ENCODE measurements at places on chromosomes 11 and 22.
A peak's percentile ranks its signal among the peaks of the same experiment; 100 is the strongest.

DNA sequence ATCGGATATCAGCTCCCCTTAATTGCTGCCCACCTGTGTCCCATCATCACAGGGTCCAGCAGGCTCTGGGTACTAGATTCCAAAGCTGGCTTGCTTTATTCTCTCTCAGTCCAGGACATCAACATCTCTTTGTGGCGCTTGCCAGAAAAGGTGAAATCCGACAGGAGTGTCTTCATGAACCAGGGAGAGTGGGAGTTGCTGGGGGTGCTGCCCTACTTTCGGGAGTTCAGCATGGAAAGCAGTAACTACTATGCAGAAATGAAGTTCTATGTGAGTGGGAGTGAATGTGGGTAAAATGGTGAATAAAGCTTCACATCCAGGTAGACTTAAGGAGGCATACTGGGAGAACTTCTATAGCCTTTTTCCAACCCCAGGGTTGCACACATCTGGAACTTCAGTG lies 11.0 kb downstream of the HTR3A start:
- no peak for DNase-seq

- no peak for DNase-seq
These were observed 24.8 kb downstream of the KDM4D start for GRCh38 chr11:94998285-94998684.

DNA sequence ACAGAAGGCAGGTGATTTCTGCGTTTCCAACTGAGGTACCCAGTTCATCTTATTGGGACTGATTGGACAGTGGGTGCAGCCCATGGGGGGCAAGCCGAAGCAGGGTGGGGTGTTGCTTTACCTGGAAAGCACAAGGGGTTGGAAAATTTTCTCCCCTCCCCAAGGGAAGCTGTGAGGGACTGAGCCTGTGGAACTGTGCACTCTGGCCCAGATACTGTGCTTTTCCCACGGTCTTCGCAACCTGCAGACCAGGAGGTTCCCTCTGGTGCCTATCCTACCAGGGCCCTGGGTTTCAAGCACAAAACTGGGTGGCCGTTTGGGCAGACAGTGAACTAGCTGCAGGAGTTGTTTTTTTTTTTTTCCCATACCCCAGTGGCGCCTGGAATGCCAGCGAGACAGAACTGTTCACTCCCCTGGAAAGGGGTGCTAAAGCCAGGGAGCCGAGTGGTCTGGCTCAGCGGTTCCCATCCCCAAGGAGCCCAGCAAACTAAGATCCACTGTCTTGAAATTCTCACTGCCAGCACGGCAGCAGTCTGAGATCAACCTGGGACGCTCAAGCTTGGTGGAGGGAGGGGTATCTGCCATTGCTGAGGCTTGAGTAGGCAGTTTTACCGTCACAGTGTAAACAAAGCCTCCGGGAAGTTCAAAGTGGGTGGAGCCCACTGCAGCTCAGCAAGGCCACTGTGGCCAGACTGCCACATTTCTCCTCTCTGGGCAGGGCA lies 97.2 kb downstream of the JRKL start:
- peak; percentile 9 for DNase-seq

DNA sequence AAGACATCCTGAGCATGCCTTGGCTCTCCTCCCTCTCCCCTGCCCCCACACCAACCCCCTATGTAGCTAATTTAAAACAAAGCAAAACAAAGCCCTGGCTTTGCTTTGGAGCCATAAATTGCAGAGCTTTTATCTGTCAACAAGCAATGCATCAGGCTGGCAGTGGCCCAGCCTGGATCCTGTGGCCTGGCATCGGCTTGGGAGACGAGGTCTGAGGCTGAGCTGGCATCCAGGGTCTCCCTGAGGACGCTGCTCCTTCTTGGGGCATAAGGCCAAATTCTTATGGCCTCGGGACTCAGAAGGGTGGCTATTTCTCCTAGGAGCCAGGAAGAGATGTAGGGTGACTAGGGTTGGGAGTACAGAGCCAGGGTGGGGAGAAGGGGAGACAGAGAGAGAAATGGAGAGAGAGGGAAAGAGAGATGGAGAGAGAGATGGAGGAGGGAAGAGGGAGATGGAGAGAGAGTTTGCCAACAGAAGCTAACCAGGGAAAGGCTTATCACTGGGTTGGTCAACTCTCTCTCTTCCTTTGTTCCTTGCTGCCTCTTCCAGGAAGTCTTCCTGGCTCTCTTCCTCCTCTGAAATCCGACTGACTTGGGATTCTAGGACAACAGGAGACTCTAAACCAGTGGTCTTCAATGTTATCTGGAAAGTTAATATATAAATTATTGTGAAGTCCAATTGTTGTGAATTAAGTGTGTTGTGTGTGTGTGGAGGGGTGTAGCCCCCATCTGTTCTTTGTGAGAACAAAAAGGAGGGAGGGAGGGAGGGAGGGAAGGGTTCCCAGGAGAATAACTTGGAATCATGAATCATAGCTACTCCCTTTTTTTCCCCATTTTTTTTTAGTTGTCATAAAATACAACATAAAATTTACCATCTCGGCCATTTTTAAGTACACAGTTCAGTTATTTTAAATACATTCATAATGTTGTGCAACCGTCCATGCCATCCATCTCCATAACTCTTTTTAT lies 29.1 kb downstream of the TSPAN18 start:
- no peak for DNase-seq

DNA sequence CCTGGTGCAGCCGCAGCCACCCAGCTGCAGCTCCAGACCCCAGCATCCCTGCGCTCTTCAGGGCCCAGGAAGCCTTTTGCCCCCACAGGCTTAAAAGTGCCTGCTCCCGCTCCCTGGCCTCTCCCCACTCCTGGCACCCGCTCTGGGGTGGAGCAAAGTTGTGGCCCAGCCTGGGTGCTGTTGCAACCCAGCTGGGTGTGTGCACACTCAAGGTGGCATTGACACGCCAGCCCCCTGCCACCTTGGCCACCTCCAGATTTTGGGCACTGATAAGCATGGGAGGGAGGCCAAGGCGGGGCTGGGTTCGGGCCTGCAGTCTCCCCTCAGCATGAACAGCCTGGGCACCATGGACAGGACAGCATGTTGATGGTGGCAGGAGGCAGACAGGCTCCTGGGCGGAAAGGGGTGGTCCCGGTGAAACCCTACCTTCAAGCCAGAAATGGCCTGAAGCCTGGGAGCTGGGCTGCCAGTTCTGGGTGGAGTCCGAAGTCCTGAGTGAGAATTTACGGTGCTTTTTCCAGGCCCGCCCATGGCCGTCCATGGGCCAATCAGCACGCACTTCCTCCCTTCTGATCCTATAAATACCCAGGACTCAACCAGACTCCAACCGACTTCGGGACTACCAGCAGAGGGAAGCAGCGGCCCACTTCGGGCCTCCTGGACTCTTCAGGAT lies 23.6 kb upstream of the RNASEH2C start:
- peak; percentile 20 for DNase-seq

DNA sequence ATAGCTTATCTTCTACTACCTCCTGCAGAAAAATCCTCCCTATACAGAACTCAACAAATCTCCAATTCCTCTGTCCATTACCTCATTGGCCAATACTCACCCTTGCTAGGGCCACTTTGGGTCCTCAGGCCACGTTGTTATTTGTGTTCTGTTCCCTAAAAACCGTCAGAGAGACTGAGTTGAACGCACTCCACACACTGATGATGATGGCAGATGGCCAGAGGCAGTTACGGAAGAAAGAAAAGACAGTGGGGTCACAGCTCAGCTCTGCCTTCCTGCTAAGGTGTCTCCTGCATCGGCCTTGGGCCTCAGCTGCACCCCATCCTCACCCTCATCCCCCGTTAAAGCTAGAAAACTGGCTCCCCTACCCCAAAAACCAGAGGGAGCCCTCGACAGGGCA lies 66.2 kb downstream of the MICAL3 start:
- no peak for DNase-seq

- no peak for DNase-seq
These were observed 82.4 kb downstream of the DGCR2 start for GRCh38 chr22:19039796-19040280.

DNA sequence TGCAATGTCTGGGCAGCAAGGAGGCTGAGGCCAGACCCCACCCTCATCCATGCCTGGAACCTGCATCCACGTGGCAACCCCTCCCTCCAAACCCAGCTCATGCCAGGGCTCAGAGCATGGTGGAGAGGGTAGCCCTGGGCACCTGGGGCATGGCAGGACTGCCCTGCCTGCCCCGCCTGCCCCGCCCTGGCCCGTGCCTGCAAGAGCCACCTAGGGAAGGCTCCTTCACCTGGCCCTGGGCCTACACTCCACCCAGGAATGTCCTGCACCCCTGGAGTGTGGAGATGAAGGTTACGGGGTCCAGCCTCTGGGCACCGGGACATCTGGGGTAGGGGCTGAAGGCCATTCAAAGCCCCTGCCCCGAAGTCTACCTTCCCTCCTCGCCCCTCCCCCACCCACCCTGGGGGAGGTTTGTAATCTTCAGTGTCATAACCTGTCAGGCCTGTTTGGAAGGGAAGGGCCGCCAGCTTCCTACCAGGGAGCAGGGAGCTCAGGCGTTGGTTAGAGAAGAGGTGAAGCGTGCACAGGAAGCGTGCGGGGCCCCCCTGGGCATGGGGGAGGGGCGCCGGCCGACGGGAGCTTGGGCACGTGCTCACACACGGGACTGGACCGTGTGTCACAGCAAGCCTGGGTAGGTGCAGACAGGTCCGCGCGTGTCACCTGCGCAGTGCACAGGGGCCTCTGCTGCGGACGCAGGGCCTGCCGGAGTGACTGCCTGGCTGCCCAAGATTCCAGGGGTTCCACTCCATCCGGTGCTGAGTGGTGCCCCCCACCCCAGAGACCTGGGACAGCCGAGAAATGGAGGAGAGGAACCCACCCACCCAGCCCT lies 30.7 kb upstream of the TH start:
- DNase-seq: no peak

GRCh38 chr22:43994006-43994405 lies 30.1 kb upstream of the PARVB start:
- no peak for DNase-seq

DNA sequence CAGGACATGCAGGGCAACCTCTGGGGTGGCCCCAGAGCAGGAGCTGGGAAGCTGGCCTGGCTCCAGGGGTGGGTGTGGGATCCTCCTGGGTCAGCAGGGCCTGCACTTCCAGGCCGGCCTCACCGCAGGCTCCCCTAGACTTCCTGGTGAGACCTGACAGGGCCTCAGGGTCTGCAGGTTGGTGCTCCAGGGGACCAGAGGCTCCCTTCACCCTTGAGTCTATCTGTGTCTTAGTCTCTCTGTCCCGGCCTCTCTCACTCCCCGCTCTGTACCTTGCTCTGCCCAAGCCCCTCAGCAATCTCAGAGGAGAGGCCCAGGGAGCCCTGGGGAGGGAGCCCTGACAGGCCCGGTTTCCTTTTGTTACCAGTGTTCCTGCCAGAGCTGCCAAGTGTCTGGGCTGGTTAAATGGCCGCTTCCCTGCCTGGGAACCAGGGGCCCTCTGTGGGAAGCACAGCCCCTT lies 13.9 kb downstream of the CD82 start:
- no peak for DNase-seq

Measured in fibroblast of the aortic adventitia (primary cell).